ENCODE measurements at places on chromosomes 3 and 15.
A peak's percentile ranks its signal among the peaks of the same experiment; 100 is the strongest.

DNA sequence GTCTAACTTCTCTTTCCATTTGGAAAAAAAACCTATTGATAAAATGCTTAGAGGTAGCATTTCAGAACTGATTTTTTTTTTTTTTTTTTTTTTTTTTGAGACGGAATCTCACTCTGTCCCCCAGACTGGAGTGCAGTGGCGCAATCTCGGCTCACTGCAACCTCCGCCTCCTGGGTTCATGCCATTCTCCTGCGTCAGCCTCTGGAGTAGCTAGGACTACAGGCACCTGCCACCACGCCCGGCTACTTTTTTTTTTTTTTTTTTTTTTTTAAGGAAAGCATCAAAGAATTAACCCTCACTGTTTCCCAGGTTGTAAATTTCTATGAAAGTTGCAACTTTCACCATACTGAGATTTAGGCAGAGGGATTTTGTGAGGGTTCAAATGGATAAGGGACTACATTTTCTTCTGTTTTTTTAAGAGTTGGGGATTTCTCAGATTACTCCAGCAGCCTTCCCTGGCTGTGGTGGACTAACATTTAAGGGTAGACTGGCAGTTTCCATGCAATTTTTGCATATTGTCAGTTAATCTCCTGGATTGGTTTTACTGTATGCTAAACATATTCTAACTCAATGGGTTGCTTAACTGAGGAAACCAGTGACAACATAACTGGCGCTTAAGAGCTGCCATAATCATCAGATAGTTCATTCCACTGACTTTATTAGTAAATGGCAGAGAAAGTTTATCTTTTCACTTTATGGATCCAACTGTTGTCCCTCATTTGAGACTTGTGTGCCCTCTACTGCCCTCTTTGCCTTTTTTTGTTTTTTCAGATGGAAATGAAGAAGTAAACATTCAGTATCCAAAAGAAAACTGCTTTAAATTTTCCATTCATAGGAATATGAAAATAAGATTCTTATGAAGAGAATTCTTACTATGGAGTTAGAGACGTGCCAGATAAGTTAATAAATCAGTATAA is 93.7 kb downstream of the NPTN start:
- DNase-seq = no peak

- no peak for DNase-seq
Observed at GRCh38 chr3:78861156-78861555, 906.6 kb downstream of the ROBO1 start.

DNA sequence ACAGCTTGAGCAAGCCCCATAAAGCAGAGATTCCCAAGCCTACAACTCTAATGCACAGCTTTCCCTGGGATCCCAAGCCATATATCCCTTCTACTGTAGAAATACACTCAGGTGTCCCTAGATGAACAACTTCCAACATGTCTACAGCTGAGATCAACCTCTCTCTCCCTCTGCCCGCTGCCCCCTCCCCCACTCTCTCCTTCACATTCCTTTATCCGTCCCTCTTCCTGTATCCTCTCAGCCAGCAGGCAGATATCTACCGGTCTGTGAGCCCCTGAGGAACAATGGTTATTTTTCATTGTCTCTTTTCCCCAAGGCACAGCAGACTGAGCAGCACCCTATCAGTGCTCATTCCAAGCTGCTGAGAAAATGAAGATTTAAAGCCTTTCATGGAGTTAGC is 138.6 kb downstream of the SUCLG2 start:
- no peak for DNase-seq

DNA sequence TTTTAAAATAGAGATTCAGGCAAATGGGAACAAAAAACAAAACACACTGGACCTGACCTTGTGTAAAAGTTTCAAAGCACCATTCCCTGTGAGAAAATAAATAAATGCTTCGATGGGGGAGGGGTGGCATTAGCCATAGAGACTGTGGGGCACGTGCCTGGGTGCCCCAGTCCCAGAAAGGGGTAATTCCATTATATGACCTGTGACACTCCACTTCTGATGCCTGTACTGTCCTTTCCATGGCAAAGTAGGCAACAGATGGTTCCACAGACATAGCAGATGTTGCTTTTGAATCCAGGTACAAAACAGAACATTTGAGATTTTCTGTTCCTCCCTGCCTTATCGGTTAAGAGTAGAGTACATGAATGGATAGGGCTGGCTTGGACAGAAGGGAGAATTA is 3.9 kb downstream of the PHLDB2 start:
- DNase-seq = no peak

GRCh38 chr3:119240101-119240590 is 532 bp downstream of the B4GALT4 start:
- no peak for DNase-seq

DNA sequence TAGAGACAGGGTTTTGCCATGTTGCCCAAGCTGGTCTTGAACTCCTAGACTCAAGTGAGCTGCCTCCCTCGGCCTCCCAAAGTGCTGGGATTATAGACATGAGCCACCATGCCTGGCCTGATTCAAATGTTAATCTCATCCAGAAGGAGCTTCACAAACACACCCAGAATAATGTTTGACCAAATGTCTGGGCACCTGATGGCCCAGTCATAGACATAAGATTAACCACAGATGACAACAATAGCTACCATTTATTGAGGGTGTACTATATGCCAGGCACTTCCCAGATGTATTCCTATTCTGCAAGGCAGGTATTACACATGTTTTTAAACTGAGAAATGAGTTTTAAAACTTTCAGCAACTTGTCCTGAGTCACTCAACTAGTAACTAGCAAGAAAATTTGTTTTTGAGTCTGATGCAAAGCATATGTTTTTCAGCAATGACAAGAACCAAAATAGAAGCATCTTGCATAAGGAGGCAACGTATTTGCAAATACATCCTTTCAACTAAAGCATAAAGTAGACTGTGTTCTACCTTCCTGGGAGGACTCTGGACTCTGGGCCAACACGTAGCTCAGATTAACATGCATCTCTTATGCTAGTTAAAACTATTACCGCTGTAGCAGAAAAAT is 8.1 kb upstream of the SPG21 start:
- no peak for DNase-seq

GRCh38 chr15:72361176-72361575 is 14.6 kb downstream of the HEXA start:
- DNase-seq = no peak

DNA sequence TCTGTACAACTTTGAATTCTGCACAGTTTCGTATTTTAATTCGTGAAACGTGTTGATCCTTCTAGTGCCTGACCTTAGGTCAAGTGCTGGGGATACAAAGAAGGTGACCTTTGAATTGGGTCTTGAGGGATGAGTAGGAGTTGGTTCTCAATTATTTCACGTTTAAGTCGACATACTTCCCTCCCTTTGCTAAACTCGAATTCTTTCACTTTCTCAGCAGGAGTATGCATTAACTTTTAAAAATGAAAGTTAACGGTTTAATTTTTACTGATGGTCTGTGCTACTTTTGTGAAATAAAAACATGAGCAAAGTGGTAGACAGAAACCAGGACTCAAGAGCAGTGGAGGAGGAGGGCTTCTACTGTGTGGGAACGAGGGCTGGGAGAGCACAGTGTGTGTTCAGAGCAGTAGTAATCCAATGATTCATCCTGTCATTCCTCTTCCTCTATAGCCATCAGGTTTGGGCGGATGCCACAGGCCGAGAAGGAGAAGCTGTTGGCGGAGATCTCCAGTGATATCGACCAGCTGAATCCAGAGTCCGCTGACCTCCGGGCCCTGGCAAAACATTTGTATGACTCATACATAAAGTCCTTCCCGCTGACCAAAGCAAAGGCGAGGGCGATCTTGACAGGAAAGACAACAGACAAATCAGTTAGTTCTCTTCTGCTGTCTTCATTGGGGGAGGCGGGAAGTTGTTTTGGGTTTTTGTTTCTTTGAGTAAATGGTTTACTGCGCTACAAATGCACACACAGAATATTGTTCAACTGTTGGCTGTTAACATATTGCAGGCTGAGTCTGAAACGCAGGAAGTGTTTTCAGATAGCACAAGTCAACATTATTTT is 78.6 kb upstream of the TSEN2 start:
- DNase-seq = no peak

DNA sequence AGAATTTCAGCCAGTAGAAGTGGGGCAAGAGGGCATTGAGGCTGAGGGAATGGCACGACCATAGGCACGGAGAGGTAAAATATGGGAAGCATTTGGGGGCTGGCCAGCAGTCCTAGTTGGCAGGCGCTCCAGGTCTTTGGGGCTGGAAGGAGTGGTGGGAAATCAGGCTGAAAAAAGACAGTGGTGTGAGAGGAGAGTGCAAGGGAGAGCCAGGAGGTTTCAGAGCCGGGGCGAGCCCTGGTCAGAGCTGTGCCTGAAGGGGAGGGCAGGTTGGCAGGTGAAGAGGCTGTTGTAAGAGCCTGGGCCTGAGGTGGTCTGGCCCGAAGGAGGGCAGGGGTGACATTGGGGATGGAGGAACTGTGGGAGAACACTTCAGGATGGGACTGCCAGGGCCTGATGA is 1.6 kb upstream of the IDH3A start:
- DNase-seq = no peak

GRCh38 chr3:82940124-82940523 is 1178.7 kb upstream of the GBE1 start:
- no peak for DNase-seq

DNA sequence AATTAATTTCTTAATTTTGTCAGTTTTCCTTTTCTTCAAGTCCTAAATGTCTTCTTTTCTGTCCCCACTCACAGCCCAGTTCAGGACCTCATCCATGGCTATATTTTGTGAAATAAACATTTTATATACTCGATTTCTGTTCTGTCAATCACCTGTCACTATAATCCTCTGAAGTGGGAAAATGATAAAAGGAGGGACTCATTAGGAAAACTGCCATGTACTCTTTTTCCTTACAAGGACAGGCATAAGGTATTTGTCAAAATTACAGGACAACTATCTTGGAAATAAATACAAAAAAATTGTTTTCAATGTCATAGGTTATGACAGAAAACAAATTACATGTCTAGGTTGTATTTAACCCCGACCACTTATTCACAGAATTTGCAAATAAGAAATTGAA is 240.1 kb upstream of the CBLB start:
- DNase-seq = no peak

DNA sequence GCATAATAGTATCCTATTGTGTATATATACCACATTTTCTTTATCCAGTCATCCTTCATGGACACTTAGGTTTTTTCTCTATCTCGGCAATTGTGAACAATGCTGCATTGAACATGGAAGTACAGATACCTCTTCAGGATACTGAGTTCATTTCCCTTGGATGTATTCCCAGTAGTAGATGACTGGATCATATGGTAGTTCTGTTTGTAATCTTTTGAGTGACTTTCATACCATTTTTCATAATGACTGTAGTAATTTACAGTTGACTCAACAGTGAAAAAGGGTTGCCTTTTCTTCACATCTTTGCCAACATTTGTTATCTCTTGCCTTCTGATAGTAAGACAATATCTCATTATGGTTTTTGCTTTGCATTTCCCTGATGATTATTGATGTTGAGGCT is 21.8 kb downstream of the MYH15 start:
- no peak for DNase-seq

- DNase-seq = no peak
Observed at GRCh38 chr3:128348805-128349531, 117.7 kb downstream of the DNAJB8 start.

- DNase-seq = no peak
Observed at GRCh38 chr3:55091381-55092225, 163.7 kb upstream of the LRTM1 start.

GRCh38 chr3:44865272-44866035 is 3.7 kb downstream of the TMEM42 start:
- no peak for DNase-seq

GRCh38 chr3:40997711-40998519 is 201.4 kb upstream of the CTNNB1 start:
- no peak for DNase-seq

GRCh38 chr15:62874064-62874463 is 168.5 kb upstream of the TPM1 start:
- no peak for DNase-seq

DNA sequence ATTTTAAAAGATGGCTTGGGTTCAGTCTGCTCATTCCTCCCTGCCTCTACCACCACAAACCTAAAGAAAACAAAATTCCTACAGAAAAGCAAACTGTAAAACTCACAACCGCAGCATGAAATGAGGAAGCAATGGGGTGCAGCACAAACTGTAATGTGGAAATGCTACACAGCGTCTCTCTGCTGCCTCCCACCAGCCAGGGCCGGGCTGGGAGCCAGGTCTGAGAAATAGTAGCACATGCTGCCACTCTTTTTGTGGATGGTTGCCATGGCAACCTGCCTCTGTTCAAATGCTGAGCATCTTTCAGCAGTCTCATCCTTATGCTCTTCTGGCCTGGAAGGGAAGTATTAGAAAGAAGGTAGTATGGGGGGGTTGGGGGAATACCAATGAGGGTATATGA is 55.4 kb downstream of the EOMES start:
- no peak for DNase-seq

DNA sequence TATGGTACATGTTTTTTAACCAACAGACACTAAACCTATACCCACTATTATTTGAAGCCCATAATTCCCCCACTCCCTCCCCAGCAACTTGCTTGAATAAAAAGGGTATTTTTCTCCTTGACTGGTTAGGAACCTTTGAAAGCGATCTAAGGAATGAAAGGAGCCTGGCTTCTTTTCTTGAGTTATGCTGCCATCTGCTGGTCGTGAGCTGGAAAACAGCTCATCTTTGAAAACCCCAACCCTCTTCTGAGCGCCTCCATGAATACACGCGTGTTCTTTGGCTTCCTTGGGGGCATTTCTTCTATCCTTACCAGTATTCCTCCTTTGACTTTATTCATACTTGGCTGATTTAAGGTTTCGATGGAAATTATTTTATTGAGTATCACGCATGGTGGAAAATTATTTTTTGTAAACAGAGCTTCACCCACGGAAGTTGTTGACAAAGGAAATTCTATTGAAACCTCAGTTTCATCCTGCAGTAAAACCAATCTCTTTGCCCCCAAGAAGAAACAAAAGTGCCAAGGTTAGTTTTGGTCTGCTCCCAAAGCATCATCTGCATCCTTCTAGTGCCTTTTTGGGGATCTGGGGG is 171.6 kb downstream of the SV2B start:
- DNase-seq = peak; percentile 31

GRCh38 chr3:182971637-182972036 is 8.7 kb downstream of the DCUN1D1 start:
- DNase-seq = no peak

DNA sequence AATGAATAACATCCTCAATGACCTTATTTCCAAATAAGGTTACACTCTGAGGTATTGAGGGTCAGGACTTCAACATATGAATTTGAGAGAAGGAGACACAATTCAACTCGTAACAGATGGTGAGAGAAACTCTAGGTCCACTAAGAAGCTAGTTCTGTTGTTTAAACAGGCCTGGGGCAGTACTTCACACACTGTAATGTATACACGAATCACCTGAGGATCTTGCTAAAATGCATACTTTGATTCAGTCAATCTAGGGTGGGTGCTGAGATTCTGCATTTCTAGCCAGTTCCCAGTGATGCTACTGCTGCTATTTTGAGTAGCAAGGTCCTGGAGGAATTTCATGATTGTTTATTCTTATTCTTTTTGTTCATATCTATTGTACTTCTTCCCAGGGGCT is 186.8 kb downstream of the SATB1 start:
- DNase-seq = no peak
